RWPE2 (cell line): ENCODE measurements at places on chromosomes 7 and 10.

DNA sequence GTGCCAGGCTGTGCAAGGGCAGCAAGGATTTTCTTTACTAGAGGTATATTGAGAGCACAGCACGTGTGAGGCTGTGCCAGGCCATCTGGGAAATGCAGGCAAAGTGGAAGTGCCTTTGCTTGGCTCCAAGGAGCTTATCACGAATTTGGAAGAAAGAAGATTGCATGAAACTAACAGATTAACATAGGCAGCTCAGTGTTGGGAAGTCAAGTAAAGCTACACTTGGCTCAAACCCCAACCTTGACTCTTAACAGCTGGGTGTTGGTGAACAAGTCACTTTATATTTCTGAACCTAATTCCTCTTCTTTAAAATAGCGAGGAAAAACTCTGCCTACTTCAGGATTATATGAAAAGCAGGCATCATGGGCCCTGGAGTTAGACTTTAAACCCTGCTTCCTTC, 105.2 kb downstream of the PLCE1 start:
- no peak overlapping the region for H3K27ac ChIP-seq
- no peak for DNase-seq
- H3K27me3 ChIP-seq: no peaks in the 10 kb centered on the region
- H3K4me3 ChIP-seq: no peak overlapping the region
- H3K4me1 ChIP-seq: peaks cover 1% of the 10 kb centered on the region
- H3K36me3 ChIP-seq: no peaks in the 10 kb centered on the region

GRCh38 chr10:100995181-100995580, 4.4 kb upstream of the LZTS2 start:
- H3K36me3 ChIP-seq: peaks cover 34% of the 10 kb centered on the region
- H3K27ac ChIP-seq: no peak overlapping the region
- no peak overlapping the region for H3K4me3 ChIP-seq

GRCh38 chr10:53331460-53331859, 558.9 kb upstream of the MBL2 start:
- H3K4me1 ChIP-seq: no peaks in the 10 kb centered on the region
- DNase-seq: no peak
- no peak overlapping the region for H3K27ac ChIP-seq
- H3K27me3 ChIP-seq: no peaks in the 10 kb centered on the region
- no peak overlapping the region for H3K4me3 ChIP-seq

DNA sequence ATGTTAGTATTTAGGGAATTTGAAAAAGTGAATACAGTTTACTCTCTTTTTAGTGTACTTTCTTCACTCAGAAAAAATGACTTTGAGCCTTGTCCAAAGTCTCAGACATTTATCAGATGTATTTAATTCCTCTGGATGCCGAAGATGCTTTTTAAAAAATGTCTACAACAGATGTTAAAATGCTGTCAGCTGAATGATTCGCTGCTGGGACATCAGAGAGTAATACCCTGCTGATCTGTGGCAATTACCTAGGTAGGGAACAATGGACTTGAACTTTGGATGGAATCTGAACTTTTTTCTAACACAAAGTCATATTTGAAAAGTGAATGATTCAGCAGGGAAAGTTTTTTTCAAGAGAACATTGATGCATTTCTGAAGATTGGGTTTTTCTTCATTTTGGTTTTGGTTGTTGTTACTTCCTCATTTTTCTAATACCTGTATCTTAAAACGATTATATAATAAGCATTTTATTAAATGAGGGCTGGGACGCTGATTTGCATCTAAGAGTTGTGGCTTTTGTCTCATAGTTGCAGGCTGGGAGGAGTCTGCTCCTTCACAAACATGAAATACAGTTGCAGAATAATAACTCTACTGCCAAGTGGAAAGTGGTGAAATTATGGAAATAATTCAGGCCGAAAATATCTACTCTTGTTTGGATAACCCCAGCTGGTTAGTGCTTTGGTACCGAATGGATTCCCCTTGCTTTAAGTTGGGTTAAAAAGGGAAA, 98.0 kb downstream of the SPAG6 start:
- H3K27ac ChIP-seq: no peak overlapping the region
- H3K4me1 ChIP-seq: peaks cover 3% of the 10 kb centered on the region
- no peaks in the 10 kb centered on the region for H3K36me3 ChIP-seq
- H3K4me3 ChIP-seq: no peak overlapping the region
- no peak for DNase-seq
- no peaks in the 10 kb centered on the region for H3K27me3 ChIP-seq

DNA sequence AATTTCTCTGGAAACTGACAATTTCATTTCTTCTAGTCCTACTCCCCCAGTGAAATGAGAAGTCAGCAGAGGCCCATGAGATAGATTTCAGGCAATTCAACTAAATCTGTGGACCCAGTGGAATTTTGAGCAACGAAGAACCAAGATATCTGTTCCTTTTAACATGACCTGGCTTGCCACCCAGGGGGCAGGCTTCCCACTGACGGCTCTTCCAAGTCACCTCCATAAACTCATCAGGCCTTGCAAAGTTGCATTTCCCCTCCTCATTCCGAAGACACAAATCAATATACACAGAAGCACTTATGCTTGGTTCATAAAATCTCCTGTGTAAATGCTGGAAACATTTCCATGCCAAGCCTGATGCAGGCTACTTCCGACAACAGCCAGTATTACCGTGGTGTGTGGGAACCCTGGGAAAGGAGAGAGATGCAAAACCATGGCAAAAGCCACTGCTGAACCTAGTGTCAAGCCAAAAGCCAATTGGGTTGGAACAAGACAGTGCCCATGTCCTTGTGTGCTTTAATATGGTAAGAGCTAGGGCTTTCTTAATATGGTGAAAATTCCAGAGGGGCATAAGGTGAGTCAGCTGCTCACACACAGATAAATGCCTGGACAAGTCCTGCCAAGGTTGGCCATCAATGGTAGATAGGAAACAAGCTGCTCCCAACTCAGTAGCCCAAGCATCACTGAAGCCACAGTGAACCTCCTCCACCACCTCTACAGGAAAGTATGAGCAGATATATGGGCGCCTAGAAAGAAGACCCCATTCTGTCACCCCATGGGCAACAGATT, 1.6 kb downstream of the FRMD4A start:
- H3K36me3 ChIP-seq: no peaks in the 10 kb centered on the region
- H3K4me3 ChIP-seq: no peak overlapping the region
- no peak for DNase-seq
- H3K4me1 ChIP-seq: no peaks in the 10 kb centered on the region
- no peak overlapping the region for H3K27ac ChIP-seq
- no peaks in the 10 kb centered on the region for H3K27me3 ChIP-seq
